ENCODE measurements at places on chromosomes 16 and 17.

DNA sequence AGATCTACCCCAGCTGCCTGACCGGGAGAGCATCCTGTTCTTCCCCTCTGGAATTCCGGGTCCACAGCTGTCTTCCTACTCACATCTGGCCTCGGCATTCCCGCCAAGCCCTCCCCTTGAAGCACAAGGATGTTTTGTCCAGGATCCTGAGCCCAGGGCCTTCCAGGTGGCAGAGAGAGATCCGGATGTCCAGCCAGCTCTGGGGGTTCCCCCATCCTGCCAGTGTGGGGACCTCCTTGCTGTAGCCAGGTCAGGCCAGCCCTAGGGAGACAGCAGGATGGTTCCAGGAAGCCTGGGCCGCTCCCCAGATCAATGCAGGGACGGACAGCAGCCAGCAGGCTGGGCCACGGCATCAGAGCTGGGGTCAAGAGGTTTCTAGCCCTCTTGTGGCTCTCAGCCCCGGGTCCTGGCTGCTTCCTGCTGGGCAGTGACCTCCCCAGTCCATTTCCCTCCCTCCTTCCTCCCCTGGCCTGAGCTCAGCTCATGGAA is 55.3 kb downstream of the SOCS3 start:
- peak; percentile 92 for DNase-seq

- no peak for DNase-seq
These were observed 3.3 kb upstream of the PRSS33 start for GRCh38 chr16:2790631-2791030.

DNA sequence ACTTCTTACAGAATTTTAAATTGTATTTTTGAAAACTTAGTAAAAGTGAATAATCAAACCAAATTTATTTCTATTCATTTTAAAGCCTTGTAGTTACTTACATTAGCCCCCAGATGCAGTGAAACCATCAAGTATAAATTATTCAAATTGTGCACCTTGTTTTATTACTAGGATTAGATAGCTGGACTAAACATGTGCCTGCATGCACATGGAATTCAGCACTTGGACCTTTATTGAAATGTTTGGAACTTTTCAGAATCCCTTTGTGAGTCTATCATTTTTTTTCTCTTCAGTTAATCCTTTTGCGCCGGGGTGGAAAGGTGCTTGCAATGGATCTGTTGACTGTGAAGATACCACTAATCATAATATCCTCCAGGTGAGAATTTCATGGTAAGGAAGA is 4.7 kb downstream of the ZPBP2 start:
- no peak for DNase-seq

DNA sequence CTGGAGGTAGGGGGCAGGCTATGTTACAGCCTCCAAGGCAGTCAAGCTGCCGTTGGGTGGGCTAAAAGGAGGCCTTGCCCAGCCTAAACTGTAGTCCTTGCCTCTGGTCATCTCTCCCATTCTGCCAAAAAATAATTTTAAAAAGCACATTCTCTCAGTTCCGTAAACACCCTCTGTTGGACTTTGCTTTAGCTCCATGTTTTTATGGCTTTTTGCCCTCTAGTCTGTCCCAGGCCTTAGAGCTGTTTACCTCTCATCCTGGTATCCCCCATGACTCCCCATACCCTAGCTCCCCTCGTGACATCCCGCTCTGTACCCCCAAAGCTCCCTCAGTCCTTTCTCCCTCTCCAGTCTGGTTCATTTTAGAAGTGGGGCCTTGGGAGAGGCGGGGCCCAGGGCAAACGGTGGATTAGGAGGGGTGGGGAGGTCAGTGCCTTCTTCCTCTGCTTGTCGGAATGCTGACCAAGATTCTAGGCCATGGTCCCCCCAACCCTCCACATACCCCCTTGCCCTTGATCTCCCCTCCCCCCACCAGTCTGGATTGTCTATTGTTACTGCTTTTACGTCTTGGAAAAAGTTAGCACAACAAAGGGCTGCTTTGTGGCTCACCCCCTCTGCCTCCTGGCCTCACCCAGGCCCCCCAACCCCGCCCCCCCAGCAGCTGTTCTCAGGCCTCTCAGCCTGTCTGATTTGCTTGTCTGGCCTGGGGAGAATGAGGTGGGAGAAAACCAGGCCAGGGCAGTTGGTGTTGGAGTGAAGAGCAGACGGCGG is 18.4 kb downstream of the GJD3 start:
- peak; percentile 84 for DNase-seq

DNA sequence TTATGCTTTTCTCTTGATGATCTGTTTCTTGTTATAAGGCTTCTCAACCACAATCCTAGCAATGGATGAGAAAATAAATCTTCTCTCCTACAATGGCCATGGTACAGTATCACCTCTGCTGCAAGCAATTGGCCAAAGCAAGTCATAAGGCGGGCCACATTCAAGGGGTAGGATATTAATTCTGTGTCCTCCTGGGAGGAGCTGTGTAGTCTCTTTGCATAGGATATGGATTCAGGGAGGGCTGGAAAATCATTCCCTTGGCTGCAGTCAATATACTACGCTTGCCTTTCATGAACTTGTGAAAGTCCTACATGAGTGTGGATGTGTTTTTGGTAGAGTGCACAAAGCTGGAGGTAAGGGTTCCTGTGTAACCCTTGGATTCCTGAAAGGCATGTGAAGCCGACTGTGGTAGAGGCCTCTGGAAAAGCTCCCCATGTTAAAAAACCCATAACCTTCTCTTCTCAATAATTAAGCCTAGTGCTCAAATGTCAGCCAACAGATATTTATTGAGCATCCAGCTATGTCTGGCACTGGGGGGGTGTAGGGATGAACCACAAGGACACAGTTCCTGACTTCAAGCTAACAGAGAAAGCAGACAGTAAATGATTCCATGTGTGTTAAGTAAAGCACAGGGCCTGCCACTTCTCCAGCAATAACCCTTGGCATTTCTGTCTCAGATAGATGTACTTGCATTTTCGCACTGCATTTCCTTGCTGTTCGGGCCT is 147.6 kb upstream of the HS3ST3A1 start:
- DNase-seq, result no peak

GRCh38 chr17:42422958-42423712 is at the start of gene CAVIN1:
TSS of gene CAVIN1 (minus strand) at chr17:42423256. CDS start at chr17:42423097, 159 bp downstream.
- peak; percentile 100 for DNase-seq

GRCh38 chr16:31505483-31505882 is 2.7 kb downstream of the RUSF1 start:
- no peak for DNase-seq

- DNase-seq, result peak; percentile 89
These were observed 53.7 kb downstream of the RPH3AL start for GRCh38 chr17:298791-299450.
